Tibial nerve (tissue), 4 donors: ENCODE measurements at places on chromosomes 3 and 15. TPM values are rescaled to one million over a fixed set of nuclear protein-coding genes. Genes with fewer than 3 reads are reported as not detected.

Gene SYNPR
- total RNA-seq, result not detected

Gene LXN
- 14.4 TPM for total RNA-seq

Gene IDH3A
- 60.7 TPM for total RNA-seq

Gene ZIC1
- not detected for total RNA-seq

DNA sequence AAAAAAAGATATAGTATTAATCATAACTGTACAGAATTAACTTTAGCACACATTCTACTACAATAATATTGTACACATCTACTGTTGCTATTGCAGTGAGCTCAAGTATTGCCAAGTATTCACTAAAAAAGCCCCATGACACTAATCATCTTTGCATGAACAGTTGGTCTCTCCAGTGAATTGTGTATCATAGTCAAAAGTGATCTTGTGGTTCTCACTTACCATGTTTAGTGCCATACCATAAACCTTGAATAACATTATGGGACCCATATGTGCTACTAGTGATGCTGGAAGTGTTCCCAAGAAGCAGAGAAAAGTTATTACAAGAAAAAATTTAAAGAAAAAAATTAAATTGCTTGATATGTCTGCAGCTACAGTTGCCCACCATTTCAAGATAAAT, 177.1 kb downstream of the PCCB start:
- no peak for DNase-seq

Gene LMCD1
- 90.9 TPM for total RNA-seq

GRCh38 chr3:45080824-45081223, 54.7 kb downstream of the CLEC3B start:
- no peak for DNase-seq

Gene GOLGA6L9
- 2.7 TPM for total RNA-seq

- DNase-seq, result no peak
Measured at GRCh38 chr15:57377478-57377847, 1.2 kb downstream of the CGNL1 start.

DNA sequence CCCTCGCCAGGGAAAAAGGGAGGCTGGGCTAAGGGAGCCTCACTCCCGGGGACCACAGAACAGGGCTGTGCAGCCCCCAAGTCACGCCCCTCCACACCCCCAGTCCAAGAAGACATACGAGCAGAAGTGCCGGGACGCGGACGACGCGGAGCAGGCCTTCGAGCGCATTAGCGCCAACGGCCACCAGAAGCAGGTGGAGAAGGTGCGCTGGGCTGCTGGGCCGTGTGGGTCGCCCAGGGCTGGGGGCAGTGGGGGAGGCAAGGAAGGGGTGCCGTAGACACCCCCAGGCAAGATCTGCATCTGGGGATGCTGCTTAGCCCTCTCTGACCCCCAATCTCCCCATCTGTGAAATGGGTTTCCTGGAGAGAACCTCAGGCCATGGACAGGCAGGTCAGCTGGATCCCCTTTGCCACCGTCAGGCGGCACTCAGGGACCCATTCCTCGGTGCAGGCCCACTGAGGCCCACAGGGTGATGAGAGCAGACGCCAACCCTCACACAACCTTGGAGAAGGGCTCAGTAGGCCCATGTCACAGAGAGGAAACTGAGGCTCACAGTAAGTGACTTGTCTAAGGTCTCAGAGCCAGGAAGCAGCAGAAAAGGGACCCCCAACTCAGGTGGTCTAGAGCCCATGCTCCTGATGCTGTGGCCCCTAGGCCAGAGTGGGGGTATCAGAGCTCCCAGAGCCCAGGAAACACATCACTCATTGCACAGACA, 33.7 kb downstream of the PSTPIP1 start:
- DNase-seq, result peak; percentile 8

Gene EID1
- total RNA-seq, result 242 TPM

Gene RTP3
- not detected for total RNA-seq

DNA sequence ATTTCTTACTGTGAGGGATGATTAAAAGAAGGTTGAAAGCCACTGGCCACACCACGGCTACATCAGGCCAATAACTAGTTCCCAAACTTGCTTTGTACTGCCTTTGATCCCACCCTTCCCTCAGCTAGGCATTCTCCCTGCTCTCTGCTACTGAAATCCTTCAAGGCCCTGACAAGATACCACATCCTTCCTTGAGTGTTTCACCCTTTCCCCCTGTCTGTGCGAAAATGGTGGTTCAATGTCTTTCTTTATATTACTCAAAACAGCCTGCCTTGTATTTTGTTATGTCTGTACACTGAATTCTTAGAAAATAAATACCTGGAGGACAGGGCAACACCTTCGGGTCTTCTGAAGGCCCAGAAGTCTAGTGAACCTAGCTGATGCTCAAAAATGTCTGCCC, 932 bp upstream of the VPS8 start:
- no peak for DNase-seq
